ENCODE measurements at places on chromosomes 1 and 21.

GRCh38 chr1:22364326-22364650 lies 87.4 kb upstream of the ZBTB40 start:
- no peak for DNase-seq

DNA sequence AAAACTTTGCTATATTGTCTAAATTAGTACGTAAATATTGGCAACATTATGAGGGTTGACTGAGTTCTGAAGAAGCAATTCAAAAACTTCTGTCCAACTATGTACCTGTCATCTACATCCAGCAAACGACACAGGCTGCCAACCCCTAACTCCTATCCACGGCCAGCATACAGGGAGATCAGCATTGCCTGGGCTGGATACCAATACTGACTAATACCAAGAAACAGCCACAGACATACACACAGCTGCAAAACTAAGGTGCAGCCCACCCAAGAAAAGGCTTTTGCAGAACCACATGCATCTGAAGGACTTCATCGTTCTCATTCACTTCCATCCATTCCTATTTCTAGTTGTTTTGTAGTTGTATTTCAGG lies 2.0 kb downstream of the KIAA0319L start:
- no peak for DNase-seq

- no peak for DNase-seq
These were observed 354.6 kb upstream of the ADGRL2 start for GRCh38 chr1:81446000-81446669.

GRCh38 chr1:199691540-199691939 lies 336.0 kb upstream of the NR5A2 start:
- no peak for DNase-seq

DNA sequence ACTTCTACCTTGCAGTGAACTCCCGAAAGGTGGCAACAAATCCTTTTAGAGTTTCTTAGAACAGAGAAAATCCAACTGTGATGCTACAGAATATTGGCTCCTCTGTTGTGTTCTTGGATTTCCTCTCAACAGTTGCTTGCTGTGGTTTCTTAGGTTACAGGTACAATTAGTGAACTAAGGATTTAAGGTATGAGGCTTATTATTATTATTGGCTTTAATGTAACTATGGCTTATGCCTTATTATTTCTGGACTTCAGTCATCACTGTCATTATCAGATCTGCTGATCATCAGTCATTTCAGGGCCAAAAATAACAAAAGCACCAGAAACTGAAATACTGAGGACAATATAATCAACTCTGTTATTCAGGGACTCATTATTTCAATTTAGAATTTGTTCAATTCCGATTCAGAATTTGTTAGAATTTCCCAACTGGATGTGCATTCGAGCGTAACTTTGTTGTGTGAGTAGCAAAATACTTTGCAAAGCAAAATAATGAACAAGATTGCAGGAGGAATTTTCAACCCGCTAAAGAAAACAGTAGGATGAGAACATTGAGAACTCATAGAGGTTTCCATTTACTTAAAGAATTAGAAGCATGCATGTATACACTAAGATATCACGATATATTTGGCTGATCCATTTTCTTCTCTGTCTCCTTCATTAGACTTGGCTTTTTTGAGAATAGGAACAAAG lies 65.5 kb upstream of the AK4 start:
- no peak for DNase-seq

- no peak for DNase-seq
These were observed 6.8 kb downstream of the ATP5PO start for GRCh38 chr21:33908760-33909159.

DNA sequence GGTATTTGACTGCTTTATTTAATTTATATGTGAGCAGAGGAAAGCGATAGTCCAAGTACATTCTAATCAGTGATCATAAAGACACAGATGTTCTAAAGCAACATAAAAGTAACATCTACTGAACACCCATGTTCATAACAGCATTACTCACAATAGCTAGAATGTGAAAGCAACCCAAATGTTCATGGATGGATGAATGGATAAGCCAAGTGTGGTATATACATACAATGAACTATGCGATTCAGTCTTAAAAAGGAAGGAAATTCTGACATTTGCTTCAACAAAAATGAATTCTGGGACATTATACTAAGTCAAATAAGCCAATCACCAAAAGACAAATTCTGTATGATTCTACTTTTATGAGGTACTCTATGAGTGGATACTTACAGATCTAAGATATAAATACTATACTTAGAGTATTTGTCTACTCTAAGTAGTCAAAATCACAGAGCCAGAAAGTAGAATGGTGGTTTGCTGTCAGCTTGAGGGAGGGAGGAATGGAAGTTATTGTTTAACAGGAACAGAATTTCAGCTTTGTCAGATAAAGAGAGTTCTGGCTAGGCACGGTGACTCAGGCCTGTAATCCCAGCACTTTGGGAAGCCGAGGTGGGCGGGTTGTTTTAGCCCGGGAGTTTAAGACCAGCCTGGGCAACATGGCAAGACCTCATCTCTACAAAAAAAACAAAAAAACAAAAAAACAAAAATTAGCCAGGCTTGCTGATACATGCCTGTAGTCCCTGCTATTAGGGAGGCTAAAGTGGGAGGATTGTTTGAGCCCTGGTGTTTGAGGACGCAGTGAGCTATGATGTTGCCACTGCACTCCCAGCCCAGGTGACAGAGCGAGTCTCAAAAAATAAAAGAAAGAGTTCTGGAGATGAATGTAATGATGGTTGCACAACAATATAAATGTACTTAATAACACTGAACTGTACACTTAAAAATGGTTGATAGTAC lies 79.7 kb upstream of the ARHGAP29 start:
- DNase-seq: no peak

All from Ammon's horn (tissue), 1 donor.